ENCODE measurements at places on chromosomes 5 and 9.

DNA sequence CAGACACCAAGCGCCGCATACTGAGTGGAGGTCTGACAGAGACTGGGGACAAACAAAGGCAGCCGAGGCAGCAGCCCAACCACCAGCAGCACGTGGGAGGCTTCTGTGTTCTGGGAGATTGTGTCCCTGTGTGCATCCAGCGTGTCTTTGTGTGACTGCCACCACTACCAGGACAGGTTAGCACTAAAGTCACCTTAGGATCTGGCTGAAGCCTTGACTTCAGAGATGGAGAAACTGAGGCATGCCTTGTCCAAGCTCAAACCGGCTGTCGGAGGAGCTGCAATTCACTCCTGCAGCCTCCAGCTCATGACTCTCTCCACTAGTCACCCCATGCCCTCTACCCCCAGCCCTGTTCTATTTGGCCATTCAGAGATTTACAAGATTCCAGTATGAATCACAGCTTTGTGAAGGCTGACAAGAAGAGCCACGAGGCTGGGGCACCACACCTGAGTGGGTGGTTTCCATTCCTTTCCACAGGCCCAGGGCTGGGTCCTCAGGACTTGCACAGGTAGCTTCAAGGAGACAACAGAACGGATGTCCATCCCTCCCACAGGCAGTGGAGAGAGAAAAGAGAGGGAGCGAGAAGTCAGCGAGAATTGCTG, 69.3 kb downstream of the SHB start:
- H3K4me1 ChIP-seq = peaks cover 18% of the 10 kb centered on the region
- H3K27ac ChIP-seq = no peak overlapping the region
- no peak for DNase-seq
- H3K36me3 ChIP-seq = no peaks in the 10 kb centered on the region

DNA sequence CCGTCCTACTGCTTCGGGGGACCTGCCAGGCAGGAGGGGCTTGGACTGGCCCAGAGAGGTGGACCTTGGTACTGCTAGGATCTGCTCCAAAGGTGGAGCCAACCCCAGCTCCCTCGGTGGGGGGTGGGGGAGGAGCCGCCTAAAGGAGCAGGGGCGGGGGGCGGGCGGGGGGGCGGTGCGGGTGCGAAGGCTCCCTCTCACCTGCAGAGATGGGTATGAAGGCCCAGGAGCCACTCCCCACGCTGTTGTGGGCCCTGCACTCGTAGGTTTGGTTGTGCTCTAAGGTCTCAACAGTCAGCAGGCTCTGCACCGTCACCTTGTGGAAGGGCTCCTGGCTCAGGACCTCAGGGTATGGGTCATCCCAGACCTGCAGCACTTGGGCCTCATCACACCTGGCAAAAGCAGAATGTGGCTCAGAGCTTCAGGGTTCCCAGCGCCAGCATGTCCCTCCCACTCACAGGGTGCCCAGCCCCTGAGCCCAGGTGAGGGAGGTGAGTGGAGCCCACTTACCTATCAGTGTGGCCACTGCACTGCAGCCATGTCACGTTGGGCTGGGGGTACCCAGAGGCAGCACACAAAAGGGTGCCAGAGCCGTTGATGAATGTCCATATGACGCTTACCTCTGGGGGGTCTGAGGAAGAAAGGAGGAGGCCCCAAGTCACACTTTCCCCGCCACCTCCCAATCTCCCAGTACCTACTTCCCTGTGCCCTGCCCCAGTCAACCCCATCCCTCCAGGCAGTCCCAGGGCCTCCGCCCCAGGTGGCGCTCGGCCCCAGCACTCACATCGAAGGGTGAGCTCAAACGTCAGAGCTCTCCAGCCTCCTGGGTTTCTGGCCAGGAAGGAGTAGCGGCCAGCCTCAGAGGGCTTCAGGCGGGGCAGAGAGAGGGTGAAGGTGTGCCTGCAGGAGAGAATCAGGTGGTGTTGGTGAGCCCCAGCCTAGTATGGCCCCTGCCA, 16.4 kb downstream of the CSF1R start:
- peaks cover 14% of the 10 kb centered on the region for H3K4me1 ChIP-seq
- DNase-seq = no peak
- no peak overlapping the region for H3K4me3 ChIP-seq
- no peaks in the 10 kb centered on the region for H3K36me3 ChIP-seq

- no peak overlapping the region for H3K4me3 ChIP-seq
- DNase-seq = no peak
- H3K4me1 ChIP-seq = peaks cover 7% of the 10 kb centered on the region
These were observed 8.9 kb upstream of the MRNIP start for GRCh38 chr5:179867476-179867875.

DNA sequence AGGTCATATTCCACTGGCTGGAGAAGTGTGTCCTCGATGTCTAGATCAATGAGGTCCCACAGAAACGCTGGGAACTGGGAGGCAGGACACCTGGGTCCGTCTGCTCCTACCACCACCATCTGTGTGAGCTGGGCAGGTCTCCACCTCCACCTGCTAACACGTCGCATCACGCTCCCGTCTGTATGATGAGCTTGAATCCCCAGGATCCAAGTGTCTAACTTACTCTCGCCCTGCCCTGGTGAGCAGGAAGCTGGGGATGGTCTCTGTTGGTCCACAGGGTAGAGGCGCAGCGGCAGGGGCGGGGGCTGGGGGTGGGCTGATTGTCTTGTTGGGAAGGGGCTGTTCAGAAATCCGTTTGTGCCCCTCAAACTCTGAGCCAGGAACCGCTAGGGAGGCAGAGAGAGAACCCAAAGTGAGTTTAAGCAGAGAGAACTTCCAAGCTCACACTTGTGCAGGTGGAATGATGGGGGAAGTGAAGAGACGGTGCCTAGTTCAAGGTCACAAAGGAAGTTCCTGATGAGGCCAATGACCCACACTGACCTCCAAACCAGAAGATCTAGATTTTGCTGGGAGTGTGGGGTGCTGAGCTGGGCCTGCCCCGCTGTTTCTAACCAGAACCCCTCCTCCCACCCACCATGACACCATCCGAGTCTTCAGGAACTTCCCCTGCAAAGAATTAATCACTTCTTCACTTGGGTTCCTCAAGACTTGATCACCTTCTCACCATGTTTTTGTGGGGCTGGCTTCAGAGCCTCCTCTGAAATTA, 21.1 kb downstream of the ORM2 start:
- peaks cover 67% of the 10 kb centered on the region for H3K4me1 ChIP-seq
- no peak for DNase-seq
- H3K4me3 ChIP-seq = no peak overlapping the region
- H3K27me3 ChIP-seq = no peaks in the 10 kb centered on the region
